Cardiac fibroblast (primary cell): ENCODE measurements at places on chromosomes 1 and 21.

DNA sequence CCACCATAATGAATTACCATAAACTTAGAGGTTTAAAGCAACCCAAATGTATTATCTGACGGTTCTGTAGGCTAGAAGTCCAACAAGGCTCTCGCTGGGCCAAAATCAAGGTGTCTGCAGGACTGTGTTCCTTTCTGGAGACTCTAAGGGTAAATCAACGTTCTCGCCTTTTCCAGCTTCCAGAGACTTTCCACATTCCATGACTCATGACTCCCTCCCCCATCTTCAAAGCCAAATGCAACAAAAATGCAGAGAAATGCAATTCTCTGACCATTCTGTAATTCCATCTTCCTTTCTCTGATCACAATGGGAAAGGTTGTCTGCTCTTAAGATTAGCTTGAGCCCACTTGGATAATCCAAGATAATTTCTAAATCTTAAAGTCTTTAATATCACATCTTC, 287.1 kb downstream of the LTN1 start:
- peak; percentile 54 for DNase-seq

GRCh38 chr1:110393691-110394492, 3.1 kb upstream of the SLC16A4 start:
- peak; percentile 65 for DNase-seq

- no peak for DNase-seq
These were observed 17.9 kb downstream of the MRAP start for GRCh38 chr21:32316361-32317215.

DNA sequence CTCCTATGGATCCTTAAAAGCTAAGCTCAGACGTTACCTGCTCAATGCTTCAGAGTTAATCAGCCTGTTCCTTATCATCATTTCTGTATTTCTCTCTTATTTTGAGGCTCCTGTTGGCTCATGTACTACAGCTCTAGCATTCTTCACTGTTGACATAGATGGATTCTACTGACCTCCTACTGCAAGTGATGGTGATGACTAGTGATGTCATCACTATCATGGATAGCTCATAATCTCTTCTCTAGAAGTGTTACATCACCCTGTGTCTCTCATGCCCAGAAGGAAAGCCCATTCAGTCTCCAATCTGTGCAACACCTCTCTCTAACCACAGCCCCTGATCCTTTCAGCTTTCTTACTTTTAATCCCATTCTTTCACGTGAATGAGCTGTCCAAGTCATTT, 168.2 kb upstream of the DPT start:
- no peak for DNase-seq

- DNase-seq = peak; percentile 40
These were observed 14.0 kb downstream of the PKNOX1 start for GRCh38 chr21:42988236-42988965.

DNA sequence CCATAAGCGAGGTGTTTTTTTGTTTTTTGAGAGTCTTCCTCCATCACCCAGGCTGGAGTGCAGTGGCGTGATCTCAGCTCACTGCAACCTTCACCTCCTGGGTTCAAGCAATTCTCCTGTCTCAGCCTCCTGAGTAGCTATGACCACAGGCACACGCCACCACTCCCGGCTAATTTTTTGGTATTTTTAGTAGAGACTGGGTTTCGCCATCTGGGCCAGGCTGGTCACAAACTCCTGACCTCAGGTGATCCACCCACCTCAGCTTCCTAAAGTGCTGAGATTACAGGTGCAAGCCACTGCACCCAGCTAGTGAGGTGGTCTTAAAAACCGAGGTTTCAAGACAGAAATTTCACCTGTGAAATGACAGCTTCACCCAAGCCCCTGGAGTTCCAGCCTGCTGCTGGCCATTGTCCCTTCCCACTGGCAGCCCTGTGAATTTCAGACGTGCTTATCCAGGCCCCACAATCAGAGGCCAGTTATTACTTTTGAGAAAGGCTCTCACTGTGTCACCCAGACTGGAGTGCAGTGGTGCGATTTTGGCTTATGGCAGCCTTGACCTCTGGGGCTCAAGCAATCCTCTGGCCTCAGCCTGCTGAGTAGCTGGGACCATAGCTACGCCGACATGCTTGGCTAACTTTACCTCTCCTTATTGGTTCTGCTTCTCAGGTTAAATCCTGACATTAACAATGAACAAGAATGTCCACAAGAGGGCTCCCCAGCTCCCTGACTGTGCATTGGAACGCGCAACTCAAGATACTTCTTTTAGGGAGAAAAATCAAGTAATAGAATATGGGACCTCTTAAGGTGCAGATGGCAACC, 19.4 kb downstream of the ENO1 start:
- peak; percentile 75 for DNase-seq

DNA sequence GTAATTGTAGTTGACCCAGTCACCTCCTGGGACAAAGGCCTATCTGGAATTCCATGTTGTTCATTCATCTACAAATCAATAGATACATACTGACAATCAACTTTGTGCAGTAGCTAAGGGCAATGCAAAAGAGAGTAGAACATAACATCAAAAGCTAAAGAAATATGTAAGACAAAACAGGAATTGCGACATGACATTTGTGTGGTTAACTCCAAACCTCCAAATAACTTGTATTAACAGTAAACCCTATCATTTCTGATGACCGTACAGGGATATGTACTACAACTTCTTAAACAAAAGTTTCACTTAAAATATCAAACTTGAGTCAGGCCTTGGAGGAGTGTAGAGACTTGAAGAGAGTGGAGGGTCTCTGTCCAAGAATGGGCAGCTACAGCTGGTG, 317.6 kb downstream of the SPATA17 start:
- no peak for DNase-seq

- peak; percentile 63 for DNase-seq
These were observed 15.5 kb upstream of the GFI1 start for GRCh38 chr1:92502247-92502646.
